Anterior cingulate cortex (tissue), 58 donors: ENCODE measurements at places on chromosomes 6 and 20.

DNA sequence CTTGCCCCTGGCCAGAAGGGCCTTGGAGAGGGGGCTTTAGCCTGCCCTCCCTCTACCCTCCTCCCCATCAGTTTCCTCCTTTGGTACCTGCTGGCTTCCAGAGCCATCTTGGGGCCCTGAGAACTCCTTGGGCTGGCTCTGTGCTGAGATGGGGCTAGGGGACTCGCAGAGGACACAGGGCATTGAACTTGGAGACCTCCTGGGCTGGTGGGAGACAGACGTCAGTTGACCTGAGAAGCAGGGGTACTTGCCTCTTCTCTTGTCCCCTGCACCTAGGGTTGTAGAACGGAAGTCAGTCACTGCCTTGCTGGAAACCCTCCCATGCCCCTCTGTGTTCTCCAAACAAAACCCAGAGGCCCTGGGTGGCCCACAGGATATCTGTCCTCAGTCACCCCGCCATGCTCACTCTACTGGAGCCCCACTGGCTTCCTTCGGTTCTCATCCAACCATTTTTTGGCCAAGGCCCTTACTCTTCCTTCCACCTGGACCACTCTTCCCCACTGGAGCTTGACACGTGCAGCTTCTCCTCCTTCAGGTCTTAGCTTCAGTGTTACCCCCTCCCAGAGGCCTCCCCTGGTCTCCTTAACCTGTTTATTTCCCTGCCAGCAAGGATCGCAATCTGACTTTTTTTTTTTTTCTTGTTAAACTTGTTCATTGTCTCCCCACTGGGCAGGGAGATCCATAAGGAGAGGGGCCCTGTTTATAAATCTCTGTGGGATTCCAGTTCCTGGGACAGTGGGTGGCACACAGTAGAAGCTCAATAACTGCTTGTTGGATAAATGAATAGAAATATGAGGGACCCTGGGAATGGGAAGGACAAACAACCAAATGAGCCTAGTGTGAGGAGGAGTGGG lies 971 bp downstream of the RBCK1 start:
- DNase-seq: no peak

DNA sequence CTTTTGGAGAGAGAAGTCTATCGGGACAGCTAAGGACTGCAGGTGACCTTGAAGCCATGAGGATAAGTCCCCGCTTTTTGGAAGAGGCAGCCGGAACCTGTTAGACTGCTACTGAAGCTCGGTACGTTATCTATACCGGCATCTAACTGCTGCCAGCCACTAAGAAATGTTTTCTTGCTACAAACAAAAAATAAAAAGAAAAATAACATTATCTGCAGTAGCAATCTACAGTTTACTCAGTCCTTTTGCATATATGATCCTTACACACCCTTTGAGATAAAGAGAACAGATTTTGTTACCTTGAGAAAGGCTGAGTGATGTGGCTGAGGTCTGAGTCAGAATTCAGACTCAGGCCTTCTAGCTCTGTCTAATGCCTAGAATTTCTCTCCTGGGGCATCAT lies 314.6 kb downstream of the CDH26 start:
- DNase-seq: no peak

DNA sequence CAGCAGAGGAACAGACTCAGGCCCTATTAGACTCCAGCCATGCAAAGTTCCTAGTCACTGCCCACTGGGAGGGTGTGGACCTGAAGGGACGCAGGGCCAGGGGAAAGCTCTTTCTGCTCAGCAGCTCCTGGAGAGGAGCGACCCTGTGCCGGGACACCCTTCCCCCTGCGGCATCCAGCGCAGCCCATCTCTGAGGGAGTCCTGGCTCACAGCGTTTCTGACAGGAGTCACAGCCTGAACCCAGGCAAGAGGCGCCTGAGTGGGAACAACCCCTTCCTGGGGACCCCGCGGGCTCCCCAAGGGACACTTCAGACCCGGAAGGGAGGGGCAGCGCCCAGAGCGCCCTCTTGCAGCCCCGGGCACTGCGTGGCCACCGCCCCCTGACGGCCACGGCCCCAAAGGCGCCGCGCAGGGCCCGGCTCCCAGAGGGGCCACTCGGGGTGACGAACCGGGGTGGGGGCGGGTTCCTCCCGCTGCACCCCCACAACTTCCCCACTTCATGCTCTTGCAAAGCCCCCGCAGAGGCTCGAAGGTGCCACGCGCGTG lies 862 bp downstream of the UCKL1 start:
- peak; percentile 36 for DNase-seq

GRCh38 chr20:47330933-47331708 lies 25.4 kb downstream of the ZMYND8 start:
- no peak for DNase-seq

GRCh38 chr6:115613488-115613887 lies 447.2 kb downstream of the FRK start:
- no peak for DNase-seq

DNA sequence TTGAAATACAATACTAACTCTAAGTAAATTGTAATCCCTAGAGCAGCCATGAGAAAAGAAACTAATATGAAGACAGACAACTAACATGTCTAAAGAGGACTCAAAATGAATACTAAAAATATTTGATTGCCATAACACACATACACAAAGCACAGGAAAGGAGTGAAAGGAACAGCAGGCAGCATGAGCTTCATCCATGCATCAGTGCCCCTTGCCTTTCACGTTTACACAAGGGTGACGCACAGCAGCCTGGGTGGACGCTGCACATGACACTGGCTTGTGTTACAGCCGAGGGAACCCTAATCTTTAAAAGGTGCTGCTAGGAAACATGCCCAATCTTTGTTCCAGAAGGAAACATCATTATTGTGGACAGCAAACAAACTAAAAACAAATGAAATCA lies 123.5 kb downstream of the MAN1A1 start:
- DNase-seq: no peak

DNA sequence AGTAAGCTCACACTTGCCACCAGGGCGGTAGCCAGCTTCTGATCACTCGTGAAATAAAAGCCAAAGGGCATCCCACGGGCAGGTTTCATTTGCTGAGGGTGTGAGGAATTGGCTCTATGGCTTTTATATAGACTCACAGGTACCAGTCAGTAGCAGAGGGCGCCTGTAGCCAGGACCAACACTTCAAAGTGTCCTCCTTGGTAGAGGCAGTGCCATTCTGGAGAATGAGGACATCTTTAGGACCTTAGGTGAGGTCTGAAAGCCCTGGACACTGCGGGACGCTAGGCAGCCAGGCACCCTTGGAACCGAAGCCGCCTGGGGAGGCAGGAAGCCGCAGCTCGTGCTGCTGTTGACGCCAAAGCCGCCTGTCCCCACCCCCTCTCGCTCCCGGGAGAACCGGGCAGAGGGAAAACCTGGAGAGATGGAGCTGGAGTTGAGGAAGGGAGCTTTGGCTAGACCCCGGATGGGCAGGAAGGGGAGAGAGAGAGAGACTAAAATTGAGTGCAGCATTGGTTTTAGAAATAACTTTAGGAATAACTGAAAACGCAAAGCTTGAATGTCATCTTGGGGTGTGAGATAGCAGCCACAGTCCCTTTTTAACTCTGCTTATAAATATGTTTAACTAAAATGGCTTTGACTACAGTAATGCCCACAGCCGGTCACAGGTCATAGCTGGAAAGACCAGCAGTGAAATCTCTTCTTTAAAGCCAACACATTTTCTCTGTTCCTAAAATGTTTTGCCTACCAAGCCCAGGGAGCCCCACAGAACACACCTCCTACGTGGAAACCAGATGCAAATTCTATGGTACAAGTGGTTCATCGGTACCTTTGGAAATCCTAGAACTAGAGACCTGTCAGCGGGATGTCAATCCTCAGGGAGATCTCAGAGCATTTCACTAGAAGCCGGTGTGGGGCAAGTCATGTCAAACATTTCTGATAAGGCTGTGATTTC lies 128.5 kb upstream of the CDYL start:
- no peak for DNase-seq

- DNase-seq: peak; percentile 54
These were observed at the start of gene SRC for GRCh38 chr20:37345339-37346235. Gene SRC, plus strand, starts transcription at chr20:37346140. Its CDS starts 38,014 bp downstream, at chr20:37384154.

DNA sequence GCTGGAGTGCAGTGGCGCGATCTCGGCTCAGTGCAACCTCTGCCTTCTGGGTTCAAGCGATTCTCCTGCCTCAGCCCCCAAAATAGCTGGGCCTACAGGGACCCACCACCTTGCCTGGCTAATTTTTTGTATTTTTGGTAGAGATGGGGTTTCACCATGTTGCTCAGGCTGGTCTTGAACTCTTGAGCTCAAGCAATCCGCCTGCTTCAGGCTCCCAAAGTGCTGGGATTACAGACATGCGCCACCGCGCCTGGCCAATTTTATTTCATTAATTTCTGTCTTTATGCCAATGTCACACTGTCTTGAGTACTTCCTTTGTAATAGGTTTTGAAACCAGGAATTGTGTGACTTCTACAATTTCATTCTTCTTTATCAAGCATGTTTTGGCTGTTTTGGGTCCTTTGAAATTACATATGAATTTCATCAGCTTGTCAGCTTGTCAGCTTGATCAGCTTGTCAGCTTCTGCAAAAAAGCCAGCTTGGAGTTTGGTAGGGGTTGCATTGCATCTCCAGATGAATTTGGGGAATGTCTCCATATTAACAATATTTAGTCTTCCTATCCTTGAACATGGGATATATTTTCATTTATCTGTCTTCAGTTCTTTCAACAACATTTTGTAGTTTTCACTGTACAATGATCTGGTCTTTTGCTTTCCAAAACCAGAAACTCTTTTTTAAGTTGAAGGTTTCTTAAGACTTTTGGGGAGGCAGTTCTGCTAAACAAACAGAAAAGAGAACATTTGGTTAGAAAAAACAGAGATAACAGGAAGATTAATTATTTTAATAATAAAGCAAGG lies 20.8 kb downstream of the ZFAND3 start:
- DNase-seq: no peak

DNA sequence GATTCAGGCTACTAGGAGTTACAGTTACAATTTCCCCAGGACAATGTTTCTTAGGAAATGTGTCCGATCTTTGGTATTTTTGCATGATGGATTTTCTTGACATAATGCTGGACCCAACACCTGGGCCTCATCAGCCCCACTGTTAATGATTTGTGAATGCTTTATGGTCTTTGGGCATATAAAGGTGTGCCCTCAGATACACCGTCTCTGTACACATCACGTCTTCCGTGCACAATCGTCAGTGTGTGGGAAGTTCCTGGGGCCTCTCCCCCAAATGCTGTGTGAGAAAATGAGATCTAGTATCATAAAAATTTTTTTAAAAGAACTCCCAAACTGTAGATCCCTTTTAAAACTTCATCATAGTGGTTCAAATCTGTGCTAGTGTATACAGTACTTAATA lies 373.2 kb upstream of the ID4 start:
- no peak for DNase-seq

DNA sequence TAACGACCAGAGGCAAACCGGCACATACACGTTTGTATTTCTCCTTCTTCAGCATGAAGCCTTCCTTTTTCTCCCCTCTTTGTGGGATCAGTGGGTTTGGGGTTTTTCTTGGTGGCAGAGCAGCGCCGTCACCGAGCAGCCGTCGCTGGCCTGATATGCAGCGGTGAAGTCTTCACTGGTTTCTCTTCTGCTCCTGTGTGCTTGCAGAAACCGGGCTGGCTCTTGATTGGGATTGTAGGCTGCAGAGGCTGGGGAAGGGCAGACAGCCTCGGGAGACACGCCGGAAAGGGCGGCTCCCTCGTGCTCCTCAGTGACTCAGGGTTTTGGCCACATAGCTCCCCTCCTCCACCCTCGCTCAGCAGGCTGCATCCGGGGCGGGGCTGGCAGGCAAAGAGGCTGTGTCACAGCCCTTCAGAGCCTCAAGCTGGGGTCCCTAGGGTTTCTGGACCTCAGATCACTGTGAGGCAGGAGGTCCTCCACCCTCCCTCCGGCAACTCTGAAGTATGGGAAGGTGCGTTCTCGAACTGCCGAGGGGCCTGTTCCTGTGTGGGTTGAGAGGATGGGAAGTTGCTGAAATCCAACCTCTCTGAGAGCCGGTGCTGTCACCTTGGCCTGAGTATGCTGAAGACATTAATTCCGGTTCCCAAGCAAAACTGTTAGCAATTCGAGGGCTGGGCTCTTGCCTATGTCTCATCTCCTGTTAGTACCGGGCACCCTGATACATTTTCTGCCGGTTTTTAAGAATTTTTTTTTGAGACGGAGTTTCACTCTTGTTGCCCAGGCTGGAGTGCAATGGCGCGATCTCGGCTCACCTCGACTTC lies 24.2 kb downstream of the NQO2 start:
- DNase-seq: no peak

- no peak for DNase-seq
These were observed 25.6 kb upstream of the IER3 start for GRCh38 chr6:30769853-30770524.

DNA sequence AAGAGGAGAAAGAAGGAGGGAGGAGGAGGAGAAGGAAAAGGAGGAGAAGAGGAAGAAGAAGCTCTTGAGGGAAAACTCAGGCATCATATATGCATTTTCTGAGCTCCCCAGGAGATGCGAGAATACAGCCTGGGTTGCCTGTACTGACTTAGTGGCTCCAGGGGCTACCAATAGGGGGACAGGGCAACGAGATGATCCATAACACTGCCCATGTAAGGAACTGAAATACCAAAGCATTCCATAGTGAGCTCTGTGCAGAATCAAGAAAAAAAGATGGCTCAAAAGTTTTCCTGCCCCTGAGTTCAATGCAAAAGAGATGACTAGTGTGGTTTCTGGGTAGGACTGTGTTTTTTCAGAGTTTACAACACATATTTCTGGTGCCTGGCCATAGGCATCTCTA lies 258.7 kb downstream of the ALDH8A1 start:
- no peak for DNase-seq

DNA sequence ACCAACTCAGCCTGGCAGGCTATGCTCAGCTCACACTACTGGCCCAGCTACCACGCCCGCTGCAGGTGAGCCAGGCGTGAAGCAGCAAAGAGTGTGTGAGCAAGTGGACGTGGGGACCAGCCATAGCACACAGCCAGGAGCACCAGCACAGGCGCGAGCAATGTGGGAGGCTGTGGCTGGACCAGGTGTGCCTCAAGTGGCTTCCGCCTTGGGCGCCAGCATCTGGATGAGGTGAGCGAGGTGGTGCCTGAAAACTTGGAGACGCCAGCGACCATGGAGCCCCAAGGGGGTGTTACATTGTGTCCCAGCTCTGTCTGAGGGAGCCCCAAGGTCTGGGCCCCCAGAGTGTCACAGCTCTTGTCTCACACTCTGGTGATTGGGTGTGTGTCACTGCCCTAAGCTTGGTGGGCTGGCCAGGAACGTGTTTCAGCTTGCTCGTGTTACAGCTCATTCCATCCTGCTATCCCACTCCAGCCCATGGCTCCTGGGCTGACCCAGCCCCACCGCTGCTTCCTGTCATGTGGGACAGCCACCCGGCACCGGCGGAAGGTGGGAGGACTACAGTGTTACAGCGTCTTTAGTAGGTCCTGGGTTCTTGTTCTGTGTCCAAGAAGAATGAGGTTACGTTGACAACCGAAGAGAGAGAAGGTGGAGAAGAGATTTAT lies 508.0 kb upstream of the MMS22L start:
- DNase-seq: no peak

GRCh38 chr6:117974914-117975627 lies 68.0 kb downstream of the SLC35F1 start:
- no peak for DNase-seq

- no peak for DNase-seq
These were observed 912 bp downstream of the IL17F start for GRCh38 chr6:52243282-52243893.

GRCh38 chr6:36684447-36684812 lies 5.9 kb downstream of the CDKN1A start:
- no peak for DNase-seq
